SK-N-SH treated with all-trans-retinoic acid at 6 μM for 48 hours (cell line): ENCODE measurements at places on chromosomes 16 and 17.

- ATAC-seq: no peak
These were observed 98.9 kb upstream of the NLRP1 start for GRCh38 chr17:5683241-5683640.

DNA sequence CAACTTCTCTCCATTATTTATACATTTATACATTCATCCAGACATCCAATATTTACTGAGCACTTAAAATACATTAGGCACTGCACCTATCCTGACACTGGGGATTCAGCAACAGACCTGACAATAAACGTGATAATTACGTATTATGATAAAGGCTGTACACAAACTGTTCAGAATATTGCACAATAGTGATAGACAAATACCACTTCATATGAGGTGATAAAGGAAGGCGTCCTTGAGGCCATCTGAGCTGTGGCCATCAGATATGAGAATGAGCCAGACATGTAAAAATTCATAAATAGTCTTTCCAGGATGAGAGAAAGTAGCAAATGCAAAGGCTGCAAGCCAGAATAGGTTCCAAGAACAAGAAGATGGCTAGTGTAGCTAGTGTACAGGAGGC, 8.6 kb downstream of the USP32 start:
- no peak for ATAC-seq

DNA sequence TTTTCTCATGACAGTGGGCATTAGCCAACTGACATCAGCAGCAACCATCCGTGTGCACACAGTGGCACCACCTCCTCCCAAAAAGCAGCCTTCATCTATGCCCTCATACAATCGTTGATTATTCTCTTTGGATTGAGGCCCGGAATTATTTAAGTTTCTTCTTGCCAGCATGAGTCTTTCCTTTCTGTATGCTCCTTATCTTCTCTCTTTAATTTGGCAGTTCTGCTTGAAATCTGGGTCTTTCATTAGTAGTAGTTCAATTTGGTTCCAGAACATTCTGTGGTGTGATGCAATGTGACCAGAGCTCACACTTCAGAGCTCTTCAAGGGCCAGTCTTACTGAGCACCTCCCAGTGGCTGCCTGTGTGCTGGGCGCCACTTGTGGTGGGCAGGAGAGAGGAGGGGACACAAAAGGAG, 52.2 kb upstream of the STH start:
- no peak for ATAC-seq

- ATAC-seq: no peak
These were observed 171.8 kb downstream of the PRKCA start for GRCh38 chr17:66474258-66474657.

DNA sequence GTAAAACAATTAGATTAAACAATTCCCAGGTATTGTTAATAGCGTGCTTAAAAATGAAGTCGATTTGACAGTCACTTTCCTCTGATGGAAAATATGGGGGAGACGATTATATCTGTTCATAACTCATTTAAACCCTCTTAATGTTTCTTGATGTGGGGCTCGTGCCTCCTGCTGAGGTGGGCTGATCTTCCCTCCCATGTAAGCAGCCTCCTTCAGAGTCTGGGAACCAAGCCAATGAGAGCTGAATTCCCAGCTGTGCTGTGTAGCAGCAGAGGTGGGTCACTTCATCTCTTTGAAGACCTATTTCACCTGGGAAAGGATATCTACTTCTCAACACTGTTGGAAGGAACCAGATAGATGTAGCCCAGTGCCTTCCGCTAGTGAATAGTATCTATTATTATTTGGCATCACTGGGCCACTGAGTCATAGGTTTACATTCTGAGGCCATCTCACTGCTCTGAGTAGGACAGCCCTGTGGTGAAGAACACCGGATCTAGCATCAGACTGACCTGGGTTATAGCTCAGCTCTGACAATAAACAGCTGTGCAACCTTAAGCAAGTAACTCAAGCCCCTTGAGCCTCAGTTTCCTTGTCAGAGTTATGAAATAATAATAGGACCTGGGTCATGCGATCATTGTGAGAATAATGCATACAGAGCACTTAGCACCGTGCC, 85.3 kb upstream of the C16orf82 start:
- no peak for ATAC-seq

GRCh38 chr16:76729525-76729924, 452.3 kb downstream of the CNTNAP4 start:
- no peak for ATAC-seq

DNA sequence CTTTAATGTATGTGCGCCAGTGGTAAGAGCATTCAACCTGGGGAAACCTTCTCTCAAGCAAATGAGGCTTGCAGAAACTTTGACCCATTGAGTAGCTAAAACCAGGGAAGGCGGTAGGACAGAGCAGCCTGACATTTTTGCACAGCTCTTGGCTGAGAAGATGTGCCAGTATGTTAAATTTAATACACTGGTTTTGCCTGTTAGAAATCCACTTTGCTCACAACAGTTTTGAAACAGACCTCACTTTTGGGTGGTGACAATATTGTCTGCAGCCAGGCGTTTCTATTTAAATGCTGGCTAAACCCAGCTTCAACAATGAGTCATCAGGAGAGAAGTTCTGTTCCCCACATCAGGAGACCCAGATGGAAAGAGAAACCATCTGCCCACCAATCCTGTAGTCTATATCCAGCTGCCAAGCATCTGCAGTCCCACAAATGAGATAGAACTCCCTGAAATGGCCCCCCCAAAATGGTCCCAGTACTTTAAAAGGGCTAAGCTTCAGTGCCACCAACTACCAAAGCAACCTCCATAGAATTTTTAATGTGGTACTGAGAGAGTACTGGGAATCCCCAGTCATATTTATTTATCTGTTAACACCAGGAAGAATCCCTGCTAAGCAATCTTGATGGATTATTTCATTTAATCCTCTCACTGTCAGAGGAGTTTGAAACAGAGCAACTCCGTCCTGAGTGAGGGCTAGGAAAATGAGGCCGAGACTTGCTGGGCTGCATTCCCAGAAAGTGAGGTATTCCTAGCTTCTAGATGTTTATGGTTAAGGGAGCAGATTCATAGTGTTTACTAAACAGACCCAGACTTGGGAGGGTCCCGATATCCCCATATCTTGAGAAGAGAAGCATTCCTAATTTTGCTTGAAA, 29.0 kb upstream of the CLEC3A start:
- peak; percentile 55 for ATAC-seq

DNA sequence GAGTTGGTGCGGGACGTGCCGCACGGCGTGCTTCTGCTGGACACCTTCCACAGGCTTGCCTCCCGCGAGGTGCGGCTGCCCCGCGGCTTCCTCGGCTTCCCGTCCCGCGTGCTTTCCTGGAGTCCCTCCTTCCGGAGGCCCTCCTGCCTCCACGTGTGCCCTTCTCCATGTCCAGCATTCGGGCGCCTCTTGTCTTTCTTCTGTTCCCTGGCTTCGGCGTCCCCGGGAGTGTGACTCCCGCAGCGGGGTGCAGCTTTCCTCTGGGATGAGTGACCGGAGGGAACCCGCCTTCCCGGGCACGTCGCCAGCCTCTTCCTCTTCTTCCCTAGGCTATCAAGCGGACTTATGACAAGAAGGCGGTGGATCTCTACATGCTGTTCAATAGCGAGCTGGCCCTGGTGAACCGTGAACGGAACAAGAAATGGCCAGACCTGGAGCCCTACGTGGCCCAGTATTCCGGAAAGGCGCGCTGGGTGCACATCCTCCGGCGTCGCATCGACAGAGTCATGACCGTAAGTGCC, 23.0 kb downstream of the DNAH2 start:
- ATAC-seq: no peak

GRCh38 chr17:57363998-57364643, 107.8 kb downstream of the MSI2 start:
- no peak for ATAC-seq

- peak; percentile 80 for ATAC-seq
These were observed 51.2 kb upstream of the DHX40 start for GRCh38 chr17:59513934-59514841.

GRCh38 chr17:5943232-5943631, 126.9 kb upstream of the WSCD1 start:
- no peak for ATAC-seq

DNA sequence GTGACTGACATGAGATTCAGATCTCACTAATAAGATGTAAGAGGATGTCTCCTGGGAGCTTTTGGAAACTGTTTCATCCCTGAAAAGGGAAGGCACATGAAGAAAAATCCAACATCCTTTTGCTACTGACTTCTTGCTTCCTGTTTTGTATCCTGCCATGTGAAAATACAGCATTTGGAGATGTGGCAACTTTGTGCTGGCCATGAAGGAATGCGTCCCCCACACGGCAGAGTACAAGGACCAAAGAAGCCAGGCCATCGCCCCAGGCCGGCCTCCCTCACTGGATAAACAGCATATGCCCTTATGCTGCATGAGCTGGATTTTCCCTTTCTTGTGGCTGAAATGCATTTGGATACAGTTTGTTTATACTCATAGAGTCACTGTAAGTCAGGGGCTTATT, 5.5 kb upstream of the HASPIN start:
- no peak for ATAC-seq

GRCh38 chr17:81018044-81018802, 16.7 kb upstream of the BAIAP2 start:
- no peak for ATAC-seq

DNA sequence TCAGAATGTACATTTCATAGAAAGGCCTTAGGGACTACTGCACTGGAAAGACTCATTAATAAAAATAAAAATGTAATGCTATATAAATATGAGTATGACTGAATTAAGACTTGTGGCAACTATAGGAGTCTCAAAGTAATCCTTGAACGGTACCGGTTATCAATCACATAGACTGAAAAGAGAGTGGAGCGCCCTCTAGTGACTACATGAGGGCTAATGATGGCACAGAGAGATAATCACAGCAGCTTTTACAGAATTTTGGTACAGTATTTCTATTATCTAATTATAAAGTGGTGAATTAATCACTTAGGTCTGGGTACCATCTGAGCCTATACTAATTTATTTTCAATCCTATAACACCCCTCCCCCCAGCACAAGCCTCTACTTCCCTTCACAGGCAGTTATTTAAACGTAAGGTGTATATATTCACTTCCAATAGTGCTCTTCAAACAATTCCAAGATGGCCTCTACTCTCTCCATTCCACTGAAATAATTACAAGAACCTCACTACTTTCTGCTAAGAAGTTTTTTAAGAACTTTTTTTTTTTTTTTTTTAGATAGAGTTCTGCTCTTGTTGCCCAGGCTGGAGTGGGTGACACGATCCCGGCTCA, 40.7 kb upstream of the ANKFY1 start:
- peak; percentile 91 for ATAC-seq

- ATAC-seq: peak; percentile 2; the same call in 1 of the 3 replicates
These were observed 7.9 kb upstream of the BAHCC1 start for GRCh38 chr17:81387100-81388090.

DNA sequence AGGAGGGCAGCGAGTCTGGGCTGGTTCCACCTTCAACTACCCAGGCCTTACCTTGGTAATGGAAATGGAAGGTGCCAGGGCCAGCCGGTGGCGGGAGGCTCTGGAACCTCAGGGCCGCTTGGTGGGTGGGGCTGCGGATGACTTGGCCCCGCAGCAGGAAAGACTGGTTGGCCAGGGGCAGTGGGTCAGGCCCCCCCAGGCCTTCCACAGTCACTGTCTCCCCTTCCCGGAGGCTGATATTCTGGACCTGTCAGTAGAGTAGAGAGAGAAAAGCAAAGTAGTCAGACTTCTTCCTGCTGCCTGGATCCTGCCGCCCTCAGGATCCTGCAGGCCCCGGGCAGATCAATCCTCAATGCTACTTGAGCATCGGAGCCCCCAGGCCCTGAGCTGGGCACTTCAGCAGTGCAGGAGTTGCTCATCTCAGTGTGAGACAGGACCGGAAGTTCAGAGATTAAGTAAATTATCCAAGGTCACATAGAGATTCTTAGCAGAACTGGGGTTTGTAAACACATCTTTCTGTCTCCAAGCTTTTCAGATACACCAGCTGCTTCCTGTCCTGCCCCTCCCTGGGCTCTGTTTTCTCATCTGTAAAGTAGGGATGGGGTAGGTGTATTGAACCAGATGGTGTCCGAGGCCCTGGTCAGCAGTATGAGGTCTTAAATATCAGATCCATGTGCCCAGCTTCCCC, 18.5 kb upstream of the PHF12 start:
- ATAC-seq: no peak
